GOT3 (cell line): ENCODE measurements at places on chromosomes 12 and 14.

- no peak for DNase-seq
Measured at GRCh38 chr12:111102102-111102739, 181.8 kb upstream of the MYL2 start.

DNA sequence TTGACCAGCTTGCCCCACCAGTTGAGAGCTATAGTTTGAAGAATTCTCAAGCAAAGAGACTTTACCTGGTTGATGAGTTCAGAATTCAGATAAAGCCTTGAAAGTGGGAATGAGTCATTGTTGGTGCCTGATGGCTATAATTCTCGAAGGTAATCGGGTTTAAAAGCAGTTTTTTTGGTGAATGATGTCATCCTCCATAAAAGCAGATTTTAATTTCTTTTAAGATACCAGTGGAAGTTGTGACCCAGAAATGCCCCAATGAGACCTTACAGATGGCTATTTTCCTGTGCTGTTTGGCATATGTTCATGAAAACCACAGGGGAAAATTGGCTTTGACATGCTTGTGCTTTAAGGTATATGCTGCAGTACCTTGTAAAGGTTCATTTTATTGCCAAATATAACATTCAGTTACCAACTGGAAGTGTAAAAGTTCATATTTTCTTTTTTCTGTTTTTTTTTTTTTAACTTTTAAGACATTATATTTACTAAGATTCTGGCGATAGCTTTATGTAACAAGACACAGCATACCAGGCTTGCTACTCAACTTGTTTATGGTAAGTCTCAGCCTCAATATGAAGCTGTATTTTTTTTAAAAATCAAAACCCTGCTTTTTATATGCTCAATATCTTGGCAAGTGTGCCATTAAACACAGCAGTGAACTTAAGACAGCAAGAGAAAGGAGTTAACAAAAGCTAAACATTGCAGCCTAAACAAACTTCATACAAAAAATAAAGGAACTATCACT, 119.3 kb downstream of the LMNTD1 start:
- DNase-seq, result no peak

DNA sequence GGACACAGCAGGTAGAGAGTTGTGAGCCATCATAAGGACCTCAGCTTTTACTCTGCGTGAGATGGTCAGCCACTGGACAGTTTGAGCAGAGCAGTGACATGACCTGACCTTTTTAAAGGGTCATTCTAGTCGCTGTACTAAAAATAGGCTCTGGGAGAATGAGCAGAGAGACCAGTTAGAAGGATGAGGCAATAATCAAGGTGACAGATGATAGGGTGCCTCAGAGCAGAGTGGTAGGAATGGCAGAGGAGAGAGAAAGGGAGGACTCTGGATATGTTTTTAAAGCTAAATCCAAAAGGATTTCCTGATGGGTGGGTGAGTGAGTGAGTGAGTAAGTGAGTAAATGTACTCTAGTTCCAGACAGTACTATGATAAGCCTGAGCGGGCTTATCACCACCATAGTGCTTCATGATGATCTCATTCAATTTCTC, 83.6 kb upstream of the ARHGAP5 start:
- DNase-seq, result no peak

GRCh38 chr14:68797121-68797670, 4.3 kb upstream of the ZFP36L1 start:
- no peak for DNase-seq

GRCh38 chr14:60691383-60692113, 32.6 kb downstream of the SIX4 start:
- no peak for DNase-seq

GRCh38 chr14:80535171-80535570, 323.9 kb upstream of the DIO2 start:
- no peak for DNase-seq
